ENCODE measurements at places on chromosomes 16 and 17.
A peak's percentile ranks its signal among the peaks of the same experiment; 100 is the strongest.

GRCh38 chr17:50181591-50182560 lies 16.1 kb downstream of the SGCA start:
- DNase-seq = no peak

- peak; percentile 94 for DNase-seq
These were observed 191.5 kb upstream of the RPL38 start for GRCh38 chr17:74011966-74012365.

DNA sequence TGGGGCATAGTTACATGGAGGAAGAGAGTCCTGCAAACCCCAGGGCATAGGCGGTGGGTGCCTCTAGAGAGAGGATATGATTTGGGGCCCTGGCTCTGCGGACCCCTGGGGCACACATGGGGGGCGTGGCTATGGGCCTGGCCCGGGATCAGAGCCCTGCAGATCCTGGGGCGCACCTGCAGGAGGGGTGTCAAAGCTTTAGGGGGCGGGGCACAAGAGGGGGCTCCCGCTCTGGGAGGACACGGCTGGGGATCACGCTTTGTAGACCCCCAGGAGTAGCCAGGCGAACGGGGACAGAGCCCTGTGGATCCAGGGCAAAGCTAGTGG lies 497 bp downstream of the BCL7C start:
- DNase-seq = no peak

- DNase-seq = no peak
These were observed 389.0 kb upstream of the CDH11 start for GRCh38 chr16:65510850-65511249.

GRCh38 chr16:79380995-79381602 lies 219.4 kb downstream of the MAF start:
- DNase-seq = no peak

DNA sequence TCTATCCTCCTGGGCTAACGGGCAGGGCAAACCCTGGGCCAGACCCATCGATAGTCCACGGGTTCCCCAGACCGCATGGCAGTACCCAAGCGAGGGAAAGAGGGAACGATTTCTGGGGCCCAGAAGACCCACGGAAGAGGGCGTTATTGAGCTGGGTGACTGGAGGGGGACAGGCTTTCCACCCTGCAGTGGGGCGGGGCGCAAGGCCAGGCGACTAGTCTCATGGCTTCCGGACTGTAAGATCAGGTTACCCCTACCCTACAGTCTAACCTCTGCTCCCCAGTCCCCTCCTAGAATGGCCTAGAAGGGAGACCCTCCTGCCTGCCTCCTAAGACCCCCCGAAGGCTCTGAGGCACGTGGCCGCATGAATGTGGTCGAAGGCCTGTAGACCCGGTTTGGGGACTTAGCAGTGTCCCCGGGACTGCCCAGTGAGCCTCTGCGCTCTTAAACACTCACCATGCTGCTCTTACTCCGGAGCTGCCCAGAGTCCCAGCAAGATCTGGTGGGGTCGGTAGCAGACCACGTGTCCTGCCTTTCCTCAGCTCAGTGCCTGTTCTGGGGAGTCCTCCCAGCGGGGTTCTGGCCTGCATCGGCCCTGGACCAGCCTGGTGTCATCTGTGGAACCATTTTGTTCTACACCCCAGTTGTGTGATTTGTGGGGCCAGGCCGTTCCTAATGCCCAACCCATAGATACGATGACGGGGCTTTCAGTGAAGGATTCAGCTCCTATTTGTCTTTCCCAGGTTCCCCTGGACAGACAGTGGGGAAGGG lies 13.2 kb upstream of the AURKB start:
- DNase-seq = no peak

DNA sequence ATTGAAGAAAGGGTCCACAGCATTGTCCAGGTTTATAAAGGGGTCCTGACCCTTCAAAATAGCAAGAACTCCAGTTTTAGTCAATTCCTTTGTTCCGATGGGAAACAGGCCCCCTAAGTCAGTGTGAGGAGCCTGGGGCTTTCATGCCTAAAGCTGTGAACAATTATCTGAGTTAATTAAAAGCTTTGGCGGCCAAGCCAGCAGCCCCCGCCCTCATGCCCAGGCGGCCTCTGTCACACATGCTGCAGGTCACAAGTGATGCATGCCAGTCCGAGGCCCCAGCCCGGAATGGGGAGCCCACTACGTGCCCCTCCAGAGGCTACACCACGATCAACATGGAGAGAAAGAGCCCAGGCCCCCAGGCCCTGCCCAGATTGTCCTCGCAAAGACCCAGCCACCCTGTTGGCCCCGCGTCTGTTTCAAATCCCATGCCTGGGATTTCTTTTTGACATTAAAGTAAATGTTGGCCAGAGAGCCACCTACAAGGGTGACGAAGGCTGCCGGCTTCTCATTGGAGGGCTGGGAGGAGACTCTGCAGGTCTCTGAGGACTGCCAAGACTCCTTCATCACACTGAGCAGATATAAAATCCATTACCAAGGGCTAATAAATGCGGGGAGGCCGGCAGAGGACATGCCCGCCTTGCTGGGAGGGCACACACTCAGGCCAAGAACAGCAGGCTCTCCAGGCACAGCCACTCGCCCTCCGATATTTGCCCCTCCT lies 14.5 kb upstream of the PITPNM3 start:
- peak; percentile 29 for DNase-seq

DNA sequence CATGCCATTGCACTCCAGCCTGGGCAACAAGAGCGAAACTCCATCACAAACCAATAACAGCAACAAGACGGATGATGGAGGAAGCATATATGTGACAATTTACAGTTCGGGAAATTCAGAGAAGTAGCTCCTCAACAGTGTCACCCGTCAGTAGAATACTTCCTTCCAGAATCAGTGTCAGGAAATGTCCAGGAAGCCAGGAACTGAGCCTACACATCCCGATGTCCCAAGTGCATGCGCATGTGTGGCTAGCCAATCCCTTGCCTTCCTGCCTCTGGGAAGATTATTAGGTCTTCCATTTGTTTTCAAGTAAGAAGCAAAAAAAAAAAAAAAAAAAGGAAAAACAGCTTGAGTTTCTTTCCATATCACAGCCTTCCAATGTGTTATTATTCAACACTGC lies 1.4 kb upstream of the PITPNC1 start:
- DNase-seq = no peak

DNA sequence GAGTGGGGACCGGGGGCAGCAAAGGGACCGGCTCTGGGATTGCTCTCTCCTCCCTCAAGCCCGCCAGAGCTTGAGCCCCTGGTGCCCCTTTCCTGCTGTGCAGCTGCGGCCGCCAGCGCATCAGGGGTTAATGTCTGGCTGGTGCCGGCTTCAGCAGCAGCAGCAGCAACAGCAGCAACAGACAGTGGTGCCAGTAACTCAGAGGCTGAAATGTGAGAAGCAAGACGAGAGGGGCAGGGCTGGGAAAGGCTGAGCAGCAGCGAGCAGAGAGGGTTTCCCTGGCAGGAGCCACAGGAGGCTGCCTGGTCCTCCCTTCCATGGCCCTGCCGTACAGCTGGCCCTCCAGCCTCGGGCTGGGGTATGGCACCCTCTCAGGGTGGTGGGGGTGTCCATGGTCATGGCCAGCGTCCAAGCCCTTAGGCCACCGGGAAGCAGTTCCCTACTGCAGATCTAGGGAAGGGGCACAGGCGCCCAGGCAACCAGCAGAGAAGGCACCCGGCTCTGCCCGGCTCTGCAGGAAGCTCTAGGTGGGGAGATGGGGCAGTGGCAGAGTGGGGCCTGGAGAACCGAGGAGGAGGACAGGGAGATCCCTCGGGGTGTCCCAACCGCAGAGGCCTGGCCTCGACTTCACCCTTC lies 21.1 kb upstream of the TFAP4 start:
- peak; percentile 73 for DNase-seq

DNA sequence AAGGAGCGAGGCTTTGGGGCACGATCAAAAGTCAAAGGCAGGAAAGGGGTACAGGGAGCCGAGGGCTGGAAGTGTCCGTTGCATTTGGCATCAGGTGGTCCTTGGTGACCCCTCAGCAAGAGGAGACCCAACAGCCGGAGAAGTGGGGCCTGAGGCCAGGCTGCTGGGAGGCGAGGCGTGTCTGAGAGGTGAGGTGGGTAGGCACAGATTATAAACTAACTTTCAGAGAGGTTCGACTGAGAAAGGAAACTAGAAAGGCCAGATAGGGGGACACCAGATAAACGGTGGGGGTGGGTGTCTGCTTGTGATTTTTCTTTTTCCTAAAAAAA lies 3.6 kb downstream of the PECAM1 start:
- DNase-seq = no peak

GRCh38 chr17:71830866-71831265 lies 290.0 kb upstream of the SOX9 start:
- DNase-seq = no peak

Data from NCI-H1092 (cell line).